ENCODE measurements at places on chromosomes 2 and 18.

DNA sequence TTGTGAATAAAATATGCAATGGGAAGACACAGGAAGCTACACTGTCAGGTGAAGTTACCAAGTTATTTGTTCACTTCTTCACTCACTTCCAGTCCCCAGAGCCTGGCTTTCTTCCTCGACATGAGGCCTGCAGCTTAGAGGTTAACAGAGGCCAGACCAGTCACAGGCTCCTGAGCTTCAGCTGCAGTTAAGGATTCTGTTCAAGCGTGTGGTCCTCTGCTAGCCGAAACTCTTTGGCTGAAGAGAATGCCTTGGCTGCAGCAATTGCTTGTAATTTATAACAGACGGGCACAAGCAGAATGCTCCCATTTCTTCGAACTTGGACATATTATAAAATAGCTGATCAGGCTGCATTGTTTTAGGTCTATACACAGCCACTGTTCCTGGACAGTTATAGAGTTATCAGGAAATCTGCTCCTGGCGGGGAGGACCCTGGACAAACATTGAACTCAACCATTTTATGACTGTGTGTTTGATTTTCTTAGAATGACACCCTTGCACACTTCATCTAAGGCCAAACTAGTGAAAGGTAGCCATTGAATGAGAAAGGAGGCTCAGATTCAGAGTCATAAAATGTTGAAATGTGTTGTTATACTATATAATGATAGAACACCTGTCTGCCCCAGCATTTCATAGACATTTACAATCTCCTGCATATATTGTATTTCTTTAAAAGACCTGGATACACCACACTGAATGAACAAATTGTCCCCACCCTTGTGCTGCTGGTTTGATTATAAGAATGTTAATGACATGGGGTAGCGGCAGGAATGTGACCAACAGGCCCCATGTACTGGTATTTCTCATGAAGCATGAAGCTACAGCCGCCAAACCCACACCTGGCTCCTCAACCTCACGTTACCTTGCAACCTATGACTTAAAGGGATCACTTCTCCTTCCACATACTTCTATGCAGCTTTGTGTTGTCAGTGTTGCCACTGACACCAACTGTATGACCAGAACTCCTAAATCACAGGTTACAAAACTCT lies 153.6 kb downstream of the TDRD15 start:
- DNase-seq = no peak

- no peak for DNase-seq
These were observed 37.9 kb upstream of the CTAGE1 start for GRCh38 chr18:22455425-22456115.

DNA sequence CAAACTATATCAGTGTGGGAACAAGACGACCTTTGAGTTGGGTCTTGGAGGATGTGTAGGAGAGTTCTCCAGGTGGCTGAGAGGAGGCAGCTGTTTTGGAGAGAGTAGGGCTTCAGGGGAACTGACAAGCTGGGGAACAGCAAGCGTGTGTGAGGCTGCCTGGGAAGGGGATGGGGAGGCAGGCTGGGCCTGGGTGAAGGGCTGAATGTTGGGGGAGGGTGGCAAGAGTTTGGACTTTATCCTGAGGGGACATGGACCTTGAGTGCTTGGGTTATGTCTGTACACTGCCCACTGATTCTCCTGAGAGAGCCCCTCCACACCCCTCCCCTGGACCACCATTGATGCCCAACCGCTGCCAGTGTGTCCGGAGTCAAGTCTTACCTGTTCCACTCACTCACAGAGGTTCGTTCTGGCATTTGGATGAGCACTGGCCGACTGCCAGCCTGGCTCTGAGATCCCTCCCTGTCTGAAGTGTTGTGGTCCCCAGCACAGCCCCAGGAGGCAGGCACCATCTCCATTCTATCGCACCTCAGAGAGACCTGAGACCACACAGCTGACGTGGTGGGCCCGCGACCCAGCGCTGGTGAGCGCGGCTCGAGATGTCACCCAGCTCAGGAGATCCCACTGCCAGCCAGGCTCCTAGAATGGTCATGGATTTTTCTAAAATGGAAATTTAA lies 59.5 kb downstream of the DCDC2C start:
- DNase-seq = no peak

GRCh38 chr2:176804392-176804791 lies 408.2 kb upstream of the HNRNPA3 start:
- DNase-seq = no peak

Measured in GM04504 (cell line).